Substantia nigra (tissue), 51 donors: ENCODE measurements at places on chromosomes 2 and 18.
A peak's percentile ranks its signal among the peaks of the same experiment; 100 is the strongest.

DNA sequence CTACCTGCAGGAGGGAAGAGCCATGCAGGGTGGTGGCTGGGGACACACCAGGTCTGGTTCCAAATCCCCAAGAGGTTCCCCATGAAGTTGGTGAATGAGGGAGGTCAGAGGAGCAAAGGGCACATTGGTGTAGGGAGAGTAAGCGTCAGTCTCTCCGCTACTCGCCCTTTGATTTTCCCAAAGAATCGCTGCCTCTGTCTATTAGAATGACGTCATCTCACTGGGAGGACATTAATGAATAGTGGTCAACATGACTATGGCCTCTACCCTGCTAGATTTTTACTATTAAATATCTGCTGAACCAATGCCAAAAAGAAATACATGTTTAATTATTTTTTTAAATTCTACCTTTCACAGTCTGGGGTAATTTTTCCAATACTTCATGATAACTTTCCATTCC lies 109.6 kb upstream of the SNTG2 start:
- DNase-seq: no peak

DNA sequence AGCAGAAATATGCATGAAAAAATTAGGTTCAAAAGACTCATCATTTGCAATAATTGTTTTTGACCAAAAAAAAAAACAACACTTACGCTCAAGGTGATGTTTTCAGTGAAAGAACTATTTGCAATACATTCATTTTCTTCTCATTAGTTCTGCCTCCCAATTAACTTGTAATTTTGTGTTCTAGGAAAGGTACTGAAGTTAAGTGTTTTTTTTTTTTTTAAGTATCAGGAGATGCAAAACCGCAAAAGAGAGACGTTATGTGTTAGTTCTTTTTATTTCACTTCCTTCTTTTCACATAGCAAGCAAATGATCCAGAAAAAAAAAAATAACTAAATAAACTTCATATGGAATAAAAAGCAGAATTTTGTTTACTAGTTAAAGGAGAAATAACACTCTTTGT lies 735.2 kb upstream of the GCFC2 start:
- no peak for DNase-seq

DNA sequence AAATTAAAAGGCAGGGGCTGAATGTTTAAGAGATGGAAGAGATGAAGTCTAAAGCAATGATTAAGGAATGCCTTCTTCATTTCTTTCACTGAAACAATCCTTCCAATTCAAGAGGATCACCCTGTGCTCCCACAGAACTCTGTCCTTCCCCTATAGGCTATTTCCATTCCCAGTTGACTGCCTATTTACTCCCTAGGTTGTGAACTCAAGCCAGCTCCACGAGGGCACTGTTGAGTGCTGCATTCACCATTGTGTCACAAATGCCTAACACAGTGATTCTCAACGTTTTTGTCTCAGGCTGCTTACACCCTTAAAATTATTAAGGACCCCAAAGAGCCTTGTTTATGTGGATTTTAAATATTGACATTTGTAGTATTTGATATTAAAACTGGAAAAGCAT lies 112.4 kb downstream of the AOX1 start:
- no peak for DNase-seq

GRCh38 chr2:165793779-165794535 lies at the start of gene GALNT3:
GALNT3 (minus strand) TSS chr2:165794247; CDS start chr2:165770700, 23,547 bp downstream.
- peak; percentile 10 for DNase-seq

- no peak for DNase-seq
Measured at GRCh38 chr2:230671117-230671516, 41.5 kb upstream of the CAB39 start.

DNA sequence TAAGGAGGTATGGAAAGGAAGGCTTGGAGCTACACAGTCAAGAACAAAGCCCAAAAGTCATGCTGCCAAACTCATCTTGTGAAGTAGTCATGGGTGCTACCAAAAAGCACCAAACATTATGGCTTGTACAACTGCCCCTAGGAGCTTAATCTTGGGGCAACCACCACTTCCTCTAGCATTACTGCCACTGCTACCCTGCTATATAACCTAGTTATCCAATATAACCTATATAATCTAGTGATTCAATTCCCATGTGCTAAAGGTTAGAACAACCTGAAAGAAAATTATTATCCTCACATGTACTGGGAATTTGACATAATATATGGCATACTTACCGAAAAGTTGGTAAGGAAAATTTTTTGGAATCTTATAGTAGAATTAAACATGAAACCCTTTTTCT lies 102.6 kb upstream of the RBBP8 start:
- no peak for DNase-seq
